ENCODE measurements at places on chromosomes 5 and 9.
A peak's percentile ranks its signal among the peaks of the same experiment; 100 is the strongest.

GRCh38 chr9:115154617-115155016, 36.7 kb upstream of the TNC start:
- DNase-seq: no peak

DNA sequence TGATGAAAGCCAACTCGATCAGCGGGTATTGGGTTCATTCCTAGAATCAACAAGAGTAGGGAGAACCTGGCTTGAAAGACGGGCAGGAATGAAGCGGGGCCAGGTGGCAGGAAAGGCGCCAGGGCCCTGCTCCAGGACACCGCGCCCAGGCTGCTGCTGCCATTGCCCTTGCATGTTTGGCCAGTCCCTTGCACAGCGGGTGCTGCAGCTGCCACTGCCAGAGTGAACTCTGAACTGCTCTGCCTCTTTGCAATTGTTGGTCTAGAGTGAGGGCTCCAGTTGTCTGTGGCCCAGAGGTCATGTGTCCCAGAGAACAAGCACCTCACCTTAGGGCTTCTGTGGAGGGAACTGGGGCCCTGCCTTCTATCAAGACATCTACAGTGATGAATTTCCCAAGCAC, 24.0 kb upstream of the CARTPT start:
- no peak for DNase-seq

- no peak for DNase-seq
These were observed 338.6 kb downstream of the SLIT3 start for GRCh38 chr5:168962306-168962705.

DNA sequence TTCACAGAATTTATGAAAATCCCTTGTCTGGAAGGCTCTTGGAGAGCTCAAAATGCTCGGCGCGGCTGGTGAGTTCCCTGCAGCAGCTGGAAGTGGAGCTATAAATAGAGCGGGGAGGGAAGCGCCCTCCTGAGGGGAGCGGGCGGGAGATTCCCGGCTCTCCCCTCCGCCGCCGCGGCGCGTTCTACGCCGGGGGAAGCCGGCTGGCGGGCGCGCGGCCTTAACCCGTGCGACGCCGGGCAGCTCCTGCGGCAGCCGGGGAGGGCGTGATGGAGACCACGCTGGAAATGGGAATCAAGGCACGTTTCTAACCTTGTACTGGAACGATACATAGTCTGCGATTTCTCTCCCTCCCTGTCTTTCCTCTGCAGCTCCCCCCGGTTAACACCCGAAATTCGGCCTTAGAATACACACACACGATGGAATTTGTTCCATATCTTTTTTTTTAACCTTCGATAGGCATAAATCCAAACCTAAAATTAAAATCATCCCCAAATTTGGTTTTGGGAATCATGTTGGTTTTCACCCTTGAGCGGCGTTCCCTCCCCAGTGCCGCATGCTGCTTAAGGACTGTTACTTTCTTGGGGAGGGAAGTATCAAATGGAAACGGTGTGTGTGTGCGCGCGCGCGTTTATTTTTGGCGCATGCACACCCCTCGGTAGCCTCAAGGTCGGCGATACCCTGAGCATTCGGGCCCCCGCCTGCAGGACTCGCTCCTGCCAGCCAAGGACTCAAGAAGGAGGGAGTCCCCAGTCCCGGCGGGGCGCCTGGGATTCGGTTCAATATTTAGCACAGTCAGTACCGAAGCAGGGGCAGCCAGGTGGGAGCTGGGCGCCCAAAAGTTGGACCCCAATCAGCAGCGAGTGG, 306.3 kb upstream of the KCNN2 start:
- peak; percentile 12 for DNase-seq

GRCh38 chr9:131174681-131175239, 49.4 kb downstream of the NUP214 start:
- DNase-seq: no peak

GRCh38 chr5:67453111-67453905, 256.7 kb upstream of the CD180 start:
- no peak for DNase-seq

DNA sequence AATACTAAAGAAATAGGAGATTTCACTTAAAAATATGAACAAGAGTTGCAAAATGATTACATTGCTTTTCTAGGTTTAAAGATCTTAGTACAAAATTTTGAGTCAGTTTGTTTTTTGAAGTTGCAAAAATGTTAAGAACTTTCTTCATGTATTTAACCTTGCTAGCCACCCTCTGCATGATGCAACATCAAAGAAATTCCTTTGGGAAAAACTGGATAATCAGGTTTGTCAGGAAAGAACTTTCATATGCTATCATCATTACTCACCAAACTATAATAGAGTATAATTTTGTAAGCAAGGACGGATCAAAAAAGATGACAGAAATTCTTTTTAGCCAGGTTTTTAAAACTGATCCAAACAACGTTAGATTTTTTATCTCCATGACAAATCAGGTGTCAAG, 116.9 kb upstream of the MRPS30 start:
- no peak for DNase-seq

DNA sequence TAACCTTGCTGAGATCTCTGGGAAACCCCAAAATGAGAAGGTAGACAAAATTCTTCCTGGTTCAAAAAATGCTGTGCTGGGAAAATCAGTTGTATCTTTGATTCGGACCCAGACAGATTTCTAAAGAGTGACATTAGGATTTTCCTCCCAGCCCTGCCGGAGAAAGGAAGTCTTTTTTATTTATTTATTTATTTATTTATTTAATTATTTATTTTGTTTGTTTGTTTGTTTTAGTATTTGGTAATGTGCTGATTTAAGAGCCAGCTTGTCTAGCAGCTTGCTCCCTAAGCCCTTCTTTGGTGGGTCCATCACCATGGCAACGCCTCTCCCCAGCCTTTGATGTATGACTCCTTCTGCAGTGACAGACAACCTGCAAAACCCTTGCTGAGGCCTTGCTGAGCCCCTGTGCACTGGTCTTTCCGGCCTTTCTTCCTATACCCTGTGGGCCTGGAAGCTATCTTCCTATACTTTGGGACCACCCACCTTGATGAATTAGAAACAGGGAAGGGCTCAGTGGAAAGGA, 60.6 kb upstream of the AFAP1L1 start:
- DNase-seq: no peak

GRCh38 chr9:100150214-100150613, 51.2 kb downstream of the INVS start:
- DNase-seq: no peak

DNA sequence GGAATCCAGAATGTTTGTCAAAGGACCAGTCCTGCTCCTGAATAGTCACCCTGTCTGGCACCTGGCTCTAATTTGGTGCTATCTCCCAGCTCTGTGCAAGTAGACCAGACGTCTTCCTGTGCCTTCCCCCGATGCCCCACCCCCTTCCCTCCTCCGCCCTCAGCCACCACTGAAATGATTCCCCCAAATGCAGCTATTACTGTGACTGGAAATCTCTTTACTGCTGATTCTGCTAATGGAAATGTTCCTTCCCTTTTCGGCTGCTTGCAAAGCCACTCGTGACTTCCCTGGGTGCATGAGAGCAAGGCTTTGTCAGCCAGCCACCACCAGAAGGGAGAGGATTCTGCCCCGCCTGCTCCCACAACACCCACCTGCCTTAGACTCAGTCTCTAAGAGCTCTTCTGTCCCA, 11.4 kb downstream of the ASTN2 start:
- no peak for DNase-seq

- DNase-seq: no peak
These were observed at the start of gene PCDHB6 for GRCh38 chr5:141149812-141150211. TSS of gene PCDHB6 (plus strand) at chr5:141150057. CDS start at chr5:141150258, 201 bp downstream.

GRCh38 chr5:137791799-137792198, 37.6 kb upstream of the HNRNPA0 start:
- DNase-seq: no peak

- DNase-seq: no peak
These were observed 71.0 kb downstream of the WNK2 start for GRCh38 chr9:93254806-93255493.

- DNase-seq: no peak
These were observed 604.4 kb downstream of the CCDC171 start for GRCh38 chr9:16157216-16157615.

DNA sequence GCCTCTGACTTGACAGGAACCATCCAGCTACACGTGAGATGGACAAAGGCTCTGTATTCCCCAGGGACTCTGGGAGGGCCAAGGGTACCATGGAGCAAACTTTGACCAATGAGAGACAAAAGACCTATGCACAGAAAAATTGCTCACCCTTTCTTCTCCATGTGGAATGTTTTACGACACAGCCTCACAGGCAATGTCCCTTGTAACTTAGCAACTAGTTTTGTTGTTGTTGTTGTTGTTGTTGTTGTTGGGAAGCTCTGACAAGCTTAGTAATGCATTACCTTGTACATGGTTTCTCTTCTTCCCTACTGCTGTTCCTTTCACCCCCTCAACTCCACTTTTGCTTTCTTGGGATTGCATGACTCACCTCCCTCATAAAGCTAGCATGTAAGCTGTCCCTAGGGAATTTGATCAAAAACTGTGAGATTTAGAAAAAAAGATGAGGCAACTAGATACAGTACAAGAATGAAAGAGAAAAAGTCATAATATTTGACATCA, 550.9 kb downstream of the RAB3C start:
- DNase-seq: no peak

DNA sequence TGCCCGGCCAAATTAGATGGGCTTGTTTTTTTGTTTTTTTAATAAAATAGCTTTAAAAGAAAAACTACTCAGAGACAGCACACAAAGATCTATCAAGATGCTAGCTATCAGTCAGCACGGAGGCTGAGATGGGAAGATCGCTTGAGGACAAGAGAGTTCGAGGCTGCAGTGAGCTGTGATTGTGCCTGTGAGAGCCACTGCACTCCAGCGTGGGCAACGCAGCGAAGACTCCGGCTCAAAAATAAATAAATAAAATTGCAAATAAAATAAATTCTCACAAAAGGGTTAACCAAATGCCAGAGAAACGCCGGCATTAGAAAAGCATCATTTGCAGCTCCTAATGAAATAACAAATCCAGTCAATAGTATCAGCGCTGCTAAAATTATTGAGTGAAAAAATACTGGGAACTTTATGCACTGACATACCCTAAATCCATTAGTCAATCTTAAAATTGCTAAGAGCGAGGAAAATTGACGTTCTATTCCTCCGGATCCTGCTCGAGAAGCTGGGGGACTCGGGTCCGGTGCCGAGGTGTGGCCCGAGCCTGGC, 681 bp downstream of the CPLANE1 start:
- DNase-seq: no peak

GRCh38 chr5:152397581-152397980, 7.5 kb downstream of the NMUR2 start:
- no peak for DNase-seq

GRCh38 chr5:128645581-128645980, 107.5 kb upstream of the FBN2 start:
- no peak for DNase-seq

DNA sequence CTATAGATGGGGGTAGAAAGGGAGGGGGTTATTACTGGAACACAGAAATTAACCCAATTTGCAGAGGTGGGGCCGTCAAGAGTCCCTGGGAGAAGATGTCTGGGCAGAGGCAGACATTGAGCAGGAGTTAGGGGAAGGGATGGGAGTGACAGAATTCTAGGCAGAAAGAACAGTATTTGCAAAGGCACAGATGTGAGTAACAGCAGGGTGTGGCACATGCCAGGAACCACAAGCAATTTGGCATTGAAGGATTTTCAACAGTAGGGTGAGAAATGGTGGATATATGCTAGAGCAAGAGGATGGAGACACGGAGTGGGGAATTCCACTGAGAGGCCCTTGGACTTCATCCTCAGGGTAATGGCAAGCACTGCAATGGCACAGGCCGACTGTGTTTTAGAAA, 71.6 kb upstream of the FRRS1L start:
- DNase-seq: no peak

GRCh38 chr5:80093796-80094195, 58.6 kb downstream of the THBS4 start:
- no peak for DNase-seq

DNA sequence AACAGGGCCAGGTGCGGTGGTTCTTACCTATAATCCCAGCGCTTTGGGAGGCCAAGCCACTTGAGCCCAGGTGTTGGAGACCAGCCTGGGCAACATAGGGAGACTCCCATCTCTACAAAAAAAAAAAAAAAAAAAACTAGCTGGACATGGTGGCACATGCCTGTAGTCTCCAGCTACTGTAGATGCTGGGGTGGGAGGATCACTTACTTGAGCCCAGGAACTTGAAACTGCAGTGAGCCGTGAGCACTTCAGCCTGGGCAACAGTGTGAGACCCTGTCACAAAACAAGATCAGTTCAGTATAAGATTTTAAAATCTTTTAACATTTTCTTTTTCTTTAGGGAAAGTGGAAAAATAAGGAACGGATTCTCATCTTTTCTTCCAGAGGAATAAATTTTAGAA, 2.5 kb downstream of the BRIX1 start:
- DNase-seq: no peak

DNA sequence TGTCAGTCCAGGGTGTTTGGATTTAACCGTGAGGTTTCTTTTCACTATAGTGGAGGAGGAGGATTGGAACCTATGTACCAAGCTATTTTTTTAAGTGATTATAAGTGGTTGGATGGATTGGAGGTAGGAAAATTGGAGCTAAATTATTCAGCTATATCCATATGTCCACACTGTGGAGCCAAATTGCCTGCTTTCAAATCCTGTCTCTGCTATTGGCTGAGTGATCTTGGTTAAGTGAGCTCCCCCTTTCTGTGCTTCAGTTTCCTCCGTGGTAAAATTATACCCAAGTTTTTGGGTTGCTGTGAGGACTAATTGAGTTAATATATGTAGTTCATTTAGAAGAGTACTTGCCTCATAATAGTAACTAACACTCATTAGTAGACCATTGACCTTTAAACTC, 2.5 kb downstream of the CENPP start:
- no peak for DNase-seq

DNA sequence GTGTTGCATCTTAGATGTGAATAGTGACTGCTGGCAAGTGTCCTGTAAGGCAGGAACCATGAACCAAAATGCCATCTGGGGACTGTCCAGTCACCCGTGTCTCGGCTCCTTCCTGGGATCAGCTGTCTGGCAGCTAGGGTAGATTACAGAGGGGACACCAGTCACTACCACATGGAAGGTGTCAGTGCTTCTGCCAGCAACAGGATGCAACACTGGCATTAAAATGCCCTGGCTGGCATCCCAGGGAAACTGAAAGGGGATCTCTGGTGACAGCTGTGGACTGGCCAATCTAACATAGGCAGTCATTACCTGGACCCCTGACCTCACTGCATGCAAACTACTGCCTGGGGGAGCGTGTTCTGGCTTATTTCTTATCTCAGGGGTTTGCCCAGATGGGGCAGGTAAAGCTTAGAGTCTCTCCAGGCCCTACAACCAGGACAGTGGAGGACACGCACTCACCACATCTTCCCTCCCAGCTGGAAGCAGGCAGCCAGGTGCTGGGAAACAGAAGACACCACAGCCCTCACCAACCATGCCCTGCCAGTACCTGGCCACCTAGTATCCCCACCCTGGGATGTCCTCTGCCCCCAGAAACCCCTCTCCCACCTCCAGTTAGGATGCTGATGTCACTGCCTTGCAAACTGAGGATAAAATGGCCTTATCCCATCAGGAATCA, 83.8 kb downstream of the SEMA4D start:
- DNase-seq: no peak

DNA sequence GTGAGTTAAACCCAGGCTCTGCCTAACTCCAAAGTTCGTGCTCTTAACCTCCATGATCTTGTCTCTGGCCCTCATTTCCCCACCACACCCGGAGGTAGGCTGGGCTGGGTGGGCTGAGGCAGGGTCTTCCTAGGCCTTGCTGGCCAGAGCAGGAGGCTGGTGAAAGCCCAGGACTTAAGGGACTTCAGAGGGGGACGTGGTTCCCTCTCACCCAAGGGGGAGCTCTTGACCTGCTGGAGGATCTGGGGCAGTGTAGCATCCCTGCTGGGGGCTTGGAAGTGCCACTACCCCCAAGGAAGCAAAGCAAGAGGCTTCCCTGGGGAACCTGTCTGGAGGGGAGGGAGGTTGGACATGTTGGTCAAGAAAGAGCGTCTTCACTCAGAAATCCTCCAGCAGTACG, 14.7 kb downstream of the PITX1 start:
- DNase-seq: no peak
